ENCODE measurements at places on chromosomes 11 and 22. TPM values are rescaled to one million over a fixed set of nuclear protein-coding genes. Genes with fewer than 3 reads are reported as not detected.

NCAM1 gene
- total RNA-seq: 422 TPM

- DNase-seq: no peak
Measured at GRCh38 chr11:5696210-5696609, 6.6 kb downstream of the TRIM22 start.

DNA sequence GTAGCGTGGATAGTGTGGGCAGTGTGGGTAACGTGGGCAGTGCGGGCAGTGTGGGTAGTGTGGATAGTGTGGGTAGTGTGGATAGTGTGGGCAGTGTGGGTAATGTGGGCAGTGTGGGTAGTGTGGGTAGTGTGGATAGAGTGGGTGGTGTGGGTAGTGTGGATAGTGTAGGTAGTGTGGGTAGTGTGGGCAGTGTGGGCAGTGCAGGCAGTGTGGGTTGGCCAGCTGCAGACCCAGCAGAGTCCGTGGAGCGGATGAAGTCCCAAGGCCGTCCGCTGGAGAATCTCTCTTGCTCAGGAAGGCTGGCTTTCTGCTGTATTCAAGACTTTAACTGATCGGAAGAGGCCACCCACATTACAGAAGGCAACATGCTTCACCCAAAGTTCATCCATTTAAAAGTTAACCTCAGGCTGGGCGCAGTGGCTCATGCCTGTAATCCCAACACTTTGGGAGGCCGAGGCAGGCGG lies 26.1 kb upstream of the KRTAP5-6 start:
- DNase-seq: no peak

MYOD1 gene
- not detected for total RNA-seq

MAPK8IP2 gene
- total RNA-seq: 0.39 TPM

- DNase-seq: no peak
Measured at GRCh38 chr11:15485432-15485831, 370.7 kb downstream of the INSC start.

Measured in heart right ventricle (tissue), 16 donors.